ENCODE measurements at places on chromosomes 5 and 9.

DNA sequence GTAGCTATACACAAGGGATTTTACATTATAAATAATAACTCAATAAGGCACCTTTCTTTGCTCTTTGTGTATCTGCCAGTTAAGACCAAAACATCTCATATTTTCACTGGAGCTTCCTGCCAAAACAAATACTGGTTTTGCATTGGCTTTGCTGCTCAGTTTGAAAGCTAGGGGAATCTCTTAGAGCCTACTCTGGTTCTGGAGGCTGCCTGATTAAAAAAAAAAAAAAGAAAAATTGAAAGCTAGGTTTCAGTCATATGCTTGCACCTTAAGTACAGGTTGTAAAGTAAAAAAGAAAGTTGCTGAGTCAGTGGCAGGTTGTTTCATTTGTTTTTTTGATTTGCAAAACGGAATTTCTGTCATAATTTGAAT lies 2.3 kb downstream of the DENND4C start:
- no peak for DNase-seq

GRCh38 chr9:93509084-93509483 lies 55.7 kb upstream of the FAM120AOS start:
- no peak for DNase-seq

GRCh38 chr9:77632652-77633051 lies 15.5 kb downstream of the GNA14 start:
- no peak for DNase-seq

- peak; percentile 91 for DNase-seq
Measured at GRCh38 chr5:126776499-126777256, at the start of gene LMNB1. Gene LMNB1 (plus strand): TSS chr5:126777136. CDS start chr5:126777509, 373 bp downstream.

- no peak for DNase-seq
Measured at GRCh38 chr9:136462664-136463063, 20.2 kb downstream of the SEC16A start.

DNA sequence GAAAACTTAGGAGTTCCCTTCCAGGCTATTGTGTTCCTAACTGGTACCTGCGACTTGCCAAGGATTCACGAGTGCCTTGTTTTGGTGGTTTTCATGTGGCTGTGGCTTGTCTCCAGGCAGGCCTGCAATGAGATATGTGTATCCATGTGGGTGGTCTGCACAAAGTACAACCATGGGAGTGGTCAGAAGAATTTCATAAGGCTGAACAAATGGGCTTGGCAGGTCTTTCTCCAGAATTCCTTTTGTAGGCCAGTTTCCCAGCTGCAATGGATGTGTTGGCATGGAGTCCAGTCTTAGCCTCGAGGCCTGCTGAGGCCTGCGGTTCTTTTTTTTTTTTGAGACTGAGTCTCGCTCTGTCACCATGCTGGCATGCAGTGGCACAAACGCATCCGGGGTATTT lies 28.8 kb upstream of the MELK start:
- no peak for DNase-seq

- DNase-seq: no peak
Measured at GRCh38 chr5:33957577-33958150, 21.5 kb downstream of the RXFP3 start.

GRCh38 chr5:59128646-59129290 lies 545.9 kb downstream of the RAB3C start:
- DNase-seq: no peak
